ENCODE measurements at places on chromosomes 7 and 10.

- no peaks in the 10 kb centered on the region for H3K27me3 ChIP-seq
- peaks cover 4% of the 10 kb centered on the region for H3K36me3 ChIP-seq
- H3K27ac ChIP-seq = no peak overlapping the region
- no peaks in the 10 kb centered on the region for H3K4me1 ChIP-seq
Observed at GRCh38 chr10:16699435-16700057, 117.7 kb downstream of the RSU1 start.

- no peak overlapping the region for H3K27ac ChIP-seq
- ATAC-seq = no peak
- no peaks in the 10 kb centered on the region for H3K36me3 ChIP-seq
- H3K4me1 ChIP-seq = no peaks in the 10 kb centered on the region
- H3K27me3 ChIP-seq = peaks cover 28% of the 10 kb centered on the region
Observed at GRCh38 chr7:135717693-135718092, 10.3 kb downstream of the SLC13A4 start.

DNA sequence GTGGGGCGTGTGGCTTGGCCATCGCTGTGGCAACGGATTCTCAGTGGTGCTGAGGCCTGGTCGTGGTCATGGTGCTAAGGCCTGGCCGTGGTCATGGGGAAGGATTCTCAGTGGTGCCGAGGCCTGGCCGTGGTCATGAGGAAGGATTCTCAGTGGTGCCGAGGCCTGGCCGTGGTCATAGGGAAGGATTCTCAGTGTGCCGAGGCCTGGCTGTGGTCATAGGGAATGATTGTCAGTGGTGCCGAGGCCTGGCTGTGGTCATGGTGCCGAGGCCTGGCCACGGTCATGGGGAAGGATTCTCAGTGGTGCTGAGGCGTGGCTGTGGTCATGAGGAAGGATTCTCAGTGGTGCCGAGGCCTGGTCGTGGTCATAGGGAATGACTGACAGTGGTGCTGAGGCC is 327.9 kb downstream of the ADARB2 start:
- H3K36me3 ChIP-seq = no peaks in the 10 kb centered on the region
- peaks cover 33% of the 10 kb centered on the region for H3K27me3 ChIP-seq
- H3K4me1 ChIP-seq = no peaks in the 10 kb centered on the region

DNA sequence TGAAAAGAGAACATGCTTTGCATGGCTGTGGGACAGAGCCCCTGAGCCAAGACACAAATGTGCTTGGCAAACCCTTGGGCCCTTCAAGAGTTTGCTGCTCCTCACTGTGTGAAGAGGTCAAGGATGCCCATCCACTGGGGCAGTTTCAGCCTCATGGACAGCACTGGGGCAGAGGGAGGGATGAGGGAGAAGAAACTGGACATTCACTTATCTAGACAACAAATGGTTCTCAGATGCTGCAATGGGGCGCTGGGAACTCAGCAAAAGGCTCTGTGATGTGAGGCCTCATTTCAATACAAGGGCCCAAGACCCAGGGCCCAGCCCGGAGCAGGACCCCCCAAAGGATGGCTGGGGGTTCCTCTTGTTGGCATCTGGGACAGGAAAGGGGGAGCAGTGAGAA is 49.1 kb downstream of the EBF3 start:
- H3K27ac ChIP-seq = no peak overlapping the region
- no peaks in the 10 kb centered on the region for H3K36me3 ChIP-seq
- H3K4me3 ChIP-seq = no peak overlapping the region
- no peaks in the 10 kb centered on the region for H3K4me1 ChIP-seq
- no peaks in the 10 kb centered on the region for H3K27me3 ChIP-seq

DNA sequence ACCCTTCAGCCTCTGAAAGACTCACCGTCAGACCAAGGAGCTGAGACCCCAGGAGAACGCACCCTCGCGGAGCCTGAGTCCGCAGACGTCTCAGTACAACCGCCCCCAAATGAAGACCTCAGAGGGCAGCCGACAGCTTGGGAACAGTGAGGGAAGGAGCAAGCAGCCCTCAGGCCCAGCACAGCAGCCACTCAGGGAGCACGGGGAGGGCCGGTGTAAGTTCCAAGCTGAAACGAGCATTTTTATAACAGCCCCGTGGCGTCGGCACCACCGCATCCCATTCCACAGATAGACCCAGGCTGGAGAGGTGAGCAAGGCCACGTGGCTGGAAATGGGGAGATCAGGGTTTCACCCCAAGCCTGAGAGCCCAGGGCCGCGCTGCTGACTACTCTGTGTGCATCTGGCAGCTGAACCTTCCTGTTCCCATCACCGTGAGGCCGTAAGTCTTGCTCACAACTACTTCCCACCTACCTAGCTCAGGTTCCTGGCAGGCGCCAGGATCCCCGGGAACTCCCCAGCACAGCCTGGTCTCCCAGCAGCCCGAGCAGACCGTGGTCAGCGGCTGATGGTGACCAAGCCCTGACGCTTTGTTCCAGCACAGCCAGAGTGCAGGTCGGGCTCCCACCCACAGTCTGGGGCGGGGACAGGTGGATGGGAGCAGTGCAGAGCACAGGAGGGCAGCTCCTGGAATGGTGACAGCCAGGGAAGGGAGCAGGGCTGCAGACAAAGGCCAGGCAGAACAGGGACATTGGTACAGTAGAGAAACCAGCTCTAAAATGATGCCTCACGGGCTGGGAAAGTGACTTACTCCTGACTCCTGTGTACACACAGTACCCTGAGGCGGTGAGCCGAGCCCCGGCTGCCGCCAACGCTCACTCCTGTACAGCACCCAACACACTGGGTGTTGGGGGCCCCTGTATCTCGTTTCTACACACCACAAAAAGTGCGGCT is 6.1 kb upstream of the NOM1 start:
- ATAC-seq = peak; percentile 10
- H3K4me1 ChIP-seq = no peaks in the 10 kb centered on the region
- peaks cover 64% of the 10 kb centered on the region for H3K27me3 ChIP-seq
- no peak overlapping the region for H3K4me3 ChIP-seq

DNA sequence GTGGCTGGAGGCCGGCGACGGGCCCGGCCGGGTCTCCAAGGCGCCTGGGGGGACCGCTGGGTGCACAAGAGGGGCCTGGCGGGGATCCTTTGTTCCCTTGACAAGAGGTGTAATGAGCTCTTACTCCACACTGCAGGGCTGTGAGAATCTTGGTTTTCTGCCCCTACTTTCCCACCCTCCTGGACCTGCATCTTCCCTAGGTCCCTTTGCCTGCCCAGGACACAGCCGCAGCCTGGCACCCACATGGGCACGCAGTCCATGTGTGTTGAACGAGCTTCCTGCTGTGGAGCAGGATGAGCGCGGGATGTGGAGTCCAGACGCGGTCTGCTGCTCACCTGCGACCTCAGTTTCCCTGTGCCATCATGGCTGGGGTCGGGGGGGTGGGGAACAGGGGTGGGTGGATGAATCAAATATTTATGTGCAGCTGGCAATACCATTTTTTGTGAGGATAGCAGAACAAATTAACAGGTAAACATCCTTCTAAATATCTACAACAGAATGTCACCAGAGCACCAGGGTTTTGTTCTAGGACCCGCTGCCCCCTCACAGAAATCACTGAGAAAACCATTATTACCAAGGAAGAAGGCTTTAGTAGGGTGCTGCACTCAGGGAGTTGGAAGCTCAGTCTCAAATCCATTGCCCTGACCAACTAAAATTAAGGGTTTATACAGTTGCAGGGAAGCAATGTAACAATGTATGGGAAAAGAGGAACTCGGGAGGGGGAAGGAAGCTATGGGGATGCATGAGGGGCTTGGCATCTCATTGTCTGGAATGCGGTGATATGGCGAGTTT is 474 bp upstream of the NSMCE4A start:
- ATAC-seq = peak; percentile 25
- H3K4me3 ChIP-seq = peak overlapping the region; percentile 84
- H3K4me1 ChIP-seq = peaks cover 22% of the 10 kb centered on the region
- H3K27me3 ChIP-seq = no peaks in the 10 kb centered on the region
- no peaks in the 10 kb centered on the region for H3K36me3 ChIP-seq

- H3K36me3 ChIP-seq = no peaks in the 10 kb centered on the region
- no peak overlapping the region for H3K27ac ChIP-seq
- H3K4me1 ChIP-seq = no peaks in the 10 kb centered on the region
- H3K27me3 ChIP-seq = no peaks in the 10 kb centered on the region
- ATAC-seq = no peak
Observed at GRCh38 chr7:32142649-32143048, 72.4 kb upstream of the PDE1C start.

GRCh38 chr7:91778416-91778815 is 102.1 kb downstream of the MTERF1 start:
- no peak for ATAC-seq
- H3K4me1 ChIP-seq = no peaks in the 10 kb centered on the region
- H3K27me3 ChIP-seq = no peaks in the 10 kb centered on the region
- H3K27ac ChIP-seq = no peak overlapping the region
- H3K4me3 ChIP-seq = no peak overlapping the region
- no peaks in the 10 kb centered on the region for H3K36me3 ChIP-seq

GRCh38 chr7:69765879-69766278 is 167.6 kb downstream of the AUTS2 start:
- H3K27me3 ChIP-seq = no peaks in the 10 kb centered on the region
- no peak overlapping the region for H3K27ac ChIP-seq
- no peak overlapping the region for H3K4me3 ChIP-seq
- peaks cover 3% of the 10 kb centered on the region for H3K4me1 ChIP-seq
- H3K36me3 ChIP-seq = no peaks in the 10 kb centered on the region

GRCh38 chr7:127953423-127954356 is 77.5 kb downstream of the LRRC4 start:
- H3K27ac ChIP-seq = no peak overlapping the region

DNA sequence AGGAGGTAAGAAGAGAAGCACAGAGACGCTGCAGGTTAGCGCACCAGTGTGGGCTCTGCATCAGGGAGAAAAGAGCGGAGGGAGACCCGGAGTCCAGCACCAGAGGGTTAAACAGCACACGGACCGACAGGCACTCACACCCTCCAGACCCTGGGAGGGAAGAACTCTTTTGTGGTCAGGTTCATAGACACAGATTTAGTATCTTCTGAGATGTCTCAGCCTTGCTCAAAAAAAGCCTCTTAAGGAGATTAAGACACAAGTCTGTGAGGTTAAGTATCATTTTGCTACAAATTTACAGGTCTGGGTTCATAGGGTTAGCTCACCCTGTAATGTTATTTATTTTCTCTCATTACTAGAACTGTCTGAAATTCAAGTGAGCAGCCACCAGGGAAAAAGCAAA is 16.8 kb upstream of the NDST2 start:
- H3K36me3 ChIP-seq = no peaks in the 10 kb centered on the region
- no peaks in the 10 kb centered on the region for H3K4me1 ChIP-seq
- H3K27ac ChIP-seq = no peak overlapping the region
- H3K4me3 ChIP-seq = no peak overlapping the region
- H3K27me3 ChIP-seq = no peaks in the 10 kb centered on the region

- no peaks in the 10 kb centered on the region for H3K36me3 ChIP-seq
- no peak overlapping the region for H3K27ac ChIP-seq
- H3K4me1 ChIP-seq = no peaks in the 10 kb centered on the region
- no peak for ATAC-seq
- H3K4me3 ChIP-seq = no peak overlapping the region
Observed at GRCh38 chr10:3236644-3237404, 64.2 kb upstream of the PITRM1 start.

- H3K27ac ChIP-seq = no peak overlapping the region
- ATAC-seq = peak; percentile 85
- H3K4me3 ChIP-seq = no peak overlapping the region
- no peaks in the 10 kb centered on the region for H3K36me3 ChIP-seq
Observed at GRCh38 chr7:30412782-30413504, 65.6 kb downstream of the NOD1 start.

DNA sequence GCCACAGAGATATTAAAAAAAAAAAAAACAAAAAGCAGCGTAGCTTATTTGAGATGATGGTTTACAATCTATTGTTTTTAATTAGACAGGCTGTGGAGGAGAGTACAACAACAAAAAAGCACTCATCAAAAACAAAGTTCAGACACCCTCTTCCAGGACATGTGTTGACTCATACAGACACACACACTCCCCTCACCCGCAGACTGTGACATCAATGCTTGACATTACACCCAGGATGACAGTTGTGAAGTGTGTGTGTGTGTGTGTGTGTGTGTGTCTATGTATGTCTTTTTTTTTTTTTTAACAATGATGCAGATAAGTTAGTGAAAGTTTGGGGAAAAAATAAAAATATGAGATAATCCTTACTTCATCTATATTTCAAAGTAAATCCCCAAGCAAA is 303.6 kb downstream of the GPAM start:
- H3K27me3 ChIP-seq = no peaks in the 10 kb centered on the region
- H3K27ac ChIP-seq = no peak overlapping the region
- no peak overlapping the region for H3K4me3 ChIP-seq
- no peaks in the 10 kb centered on the region for H3K4me1 ChIP-seq
- ATAC-seq = no peak

GRCh38 chr7:105079348-105079747 is 65.3 kb downstream of the KMT2E start:
- H3K27me3 ChIP-seq = no peaks in the 10 kb centered on the region
- H3K4me1 ChIP-seq = no peaks in the 10 kb centered on the region

GRCh38 chr7:7943951-7944350 is 24.6 kb upstream of the GLCCI1 start:
- H3K27ac ChIP-seq = no peak overlapping the region
- H3K36me3 ChIP-seq = no peaks in the 10 kb centered on the region
- no peaks in the 10 kb centered on the region for H3K4me1 ChIP-seq
- no peaks in the 10 kb centered on the region for H3K27me3 ChIP-seq

GRCh38 chr10:131258256-131258655 is 53.3 kb downstream of the TCERG1L start:
- H3K4me3 ChIP-seq = no peak overlapping the region
- ATAC-seq = no peak
- H3K4me1 ChIP-seq = no peaks in the 10 kb centered on the region
- H3K36me3 ChIP-seq = no peaks in the 10 kb centered on the region

DNA sequence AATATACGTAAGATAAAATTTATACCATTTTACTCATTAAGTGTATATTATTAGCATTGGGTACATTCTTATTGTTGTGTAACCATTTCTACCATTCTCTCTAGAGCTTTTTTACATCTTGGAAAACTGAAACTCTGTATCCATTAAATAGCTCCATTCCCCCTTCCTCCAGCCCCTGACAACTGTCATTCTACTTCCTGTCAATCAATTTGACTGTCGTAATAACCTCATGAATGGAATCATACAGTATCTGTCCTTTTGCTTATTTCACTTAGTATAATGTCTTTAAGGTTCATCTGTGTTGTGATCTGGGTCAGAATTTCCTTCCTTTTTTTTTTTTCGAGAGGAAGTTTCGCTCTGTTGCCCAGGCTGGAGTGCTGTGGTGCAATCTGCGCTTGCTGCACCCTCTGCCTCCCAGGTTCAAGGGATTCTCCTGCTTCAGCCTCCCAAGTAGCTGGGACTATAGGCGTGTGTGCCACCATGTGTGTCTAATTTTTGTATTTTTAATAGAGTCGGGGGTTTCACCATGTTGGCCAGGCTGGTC is 15.6 kb downstream of the ZRANB1 start:
- H3K27me3 ChIP-seq = no peaks in the 10 kb centered on the region
- H3K36me3 ChIP-seq = no peaks in the 10 kb centered on the region
- peaks cover 7% of the 10 kb centered on the region for H3K4me1 ChIP-seq
- H3K4me3 ChIP-seq = no peak overlapping the region
- no peak for ATAC-seq

Measured in gastroesophageal sphincter (tissue), 4 donors.